NCI-H1417 (cell line): ENCODE measurements at places on chromosomes 2 and 18.

DNA sequence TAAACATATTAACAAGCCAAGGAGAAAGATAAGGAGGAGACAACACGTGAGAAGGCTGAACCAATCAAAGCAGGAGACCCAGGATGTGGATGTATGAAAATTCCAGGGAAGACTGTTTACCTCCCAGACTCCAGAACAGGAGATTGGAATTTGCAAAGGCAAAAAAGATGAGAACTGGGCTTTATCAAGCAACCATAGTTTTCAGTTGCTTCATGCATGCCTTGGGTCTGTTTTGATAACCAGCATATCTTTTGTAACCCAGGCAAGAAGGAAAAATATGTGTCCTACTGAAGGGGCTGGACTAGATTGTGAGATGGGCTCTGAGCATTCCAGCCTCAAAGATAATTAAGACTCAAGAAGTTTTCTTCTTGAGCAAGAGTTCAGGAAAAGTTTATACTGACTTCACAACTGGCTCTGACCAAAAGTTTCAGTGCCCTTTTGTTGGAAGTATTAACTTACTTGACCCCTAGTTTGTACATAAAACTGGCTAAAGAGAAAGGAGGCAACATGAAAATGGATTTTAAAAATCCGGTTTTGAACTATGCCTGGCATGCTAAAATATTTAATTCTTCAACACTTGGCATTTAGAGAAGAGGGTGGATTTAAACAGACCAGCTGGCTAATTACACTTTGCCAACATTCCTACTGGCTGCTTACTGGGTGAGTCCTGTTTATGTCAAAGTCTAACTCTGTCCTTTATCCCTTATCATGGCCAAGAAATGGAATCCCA lies 79.3 kb upstream of the CD28 start:
- DNase-seq: no peak

DNA sequence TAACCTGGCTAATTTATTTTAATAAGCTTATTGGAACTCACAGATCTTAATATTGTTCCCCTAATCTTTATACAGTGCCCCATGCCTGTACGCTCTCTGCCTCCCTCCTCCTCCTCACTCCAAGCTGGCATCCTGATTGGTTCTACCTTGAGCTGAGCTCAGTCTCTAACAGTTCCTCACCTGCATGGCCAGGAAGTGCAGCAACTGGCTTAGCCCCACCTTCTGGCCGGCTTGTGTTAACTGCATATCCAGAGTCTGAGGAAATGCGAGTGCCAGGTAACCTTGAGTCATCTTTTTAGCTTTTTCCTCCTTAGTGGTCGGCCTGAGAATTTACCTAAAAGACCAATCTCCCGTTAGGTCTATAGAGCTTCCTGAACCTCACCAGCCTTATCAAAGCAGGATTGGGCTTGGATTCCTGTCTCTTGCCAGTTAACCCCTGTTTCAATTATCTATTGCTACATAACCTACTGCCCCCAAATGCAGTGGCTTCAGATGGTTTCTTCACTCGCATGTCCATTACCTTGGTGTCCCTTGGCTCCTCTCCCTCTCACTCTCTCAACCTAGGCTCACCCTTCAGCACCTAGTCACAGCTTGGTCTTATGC lies 89.5 kb upstream of the STK39 start:
- no peak for DNase-seq

GRCh38 chr2:85247610-85248009 lies 80.2 kb downstream of the TGOLN2 start:
- DNase-seq: no peak

GRCh38 chr2:950080-950966 lies at the start of gene SNTG2:
SNTG2 (plus strand) TSS chr2:950849; CDS start chr2:950997, 148 bp downstream.
- peak; percentile 90 for DNase-seq

GRCh38 chr2:209823484-209823883 lies 51.9 kb downstream of the UNC80 start:
- no peak for DNase-seq

DNA sequence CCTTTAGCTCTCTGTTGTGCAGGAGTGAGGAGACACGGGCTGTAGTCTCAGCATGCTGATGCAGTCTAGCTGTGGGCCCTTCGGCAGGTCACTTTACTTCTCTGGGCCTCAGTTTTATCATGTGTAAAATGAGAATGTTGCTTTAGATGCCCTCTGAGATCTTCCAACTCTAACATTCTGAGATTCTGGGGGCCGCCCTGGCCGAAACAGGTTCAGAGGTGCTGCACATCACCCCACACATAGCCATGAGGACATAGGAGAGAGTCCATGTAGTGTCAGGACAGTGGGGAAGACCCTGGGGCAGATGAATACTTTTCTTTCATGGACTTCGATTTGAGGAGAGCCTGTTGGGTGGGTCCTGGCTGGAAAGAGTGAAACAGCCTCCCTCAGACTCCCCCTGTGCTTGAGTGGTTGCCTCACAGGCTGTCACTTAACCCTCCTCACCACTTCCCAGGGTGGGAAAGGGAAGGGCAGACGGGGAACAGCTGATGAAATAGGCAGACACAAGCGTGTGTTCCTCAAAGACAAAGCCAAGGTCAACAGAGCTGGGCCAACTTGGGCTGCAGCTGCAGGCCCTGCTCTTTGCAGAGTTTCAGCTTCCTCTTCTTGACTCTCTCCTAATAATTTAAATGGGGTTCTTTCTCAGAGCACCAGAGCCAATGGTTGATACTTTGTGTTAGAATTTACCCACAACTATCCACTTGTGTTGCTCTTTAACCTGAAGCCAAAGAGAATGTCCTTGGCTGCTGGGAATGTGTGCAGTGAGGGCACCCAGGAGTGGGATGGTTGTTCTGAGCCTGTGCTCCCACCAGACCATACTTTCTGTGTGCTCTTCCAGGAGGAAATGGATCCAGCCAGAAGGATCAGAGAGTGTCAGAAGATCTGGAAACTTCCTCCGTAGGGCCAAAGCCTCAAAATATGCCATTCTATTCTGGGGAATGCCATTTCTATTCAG lies 14.7 kb upstream of the MRPL33 start:
- no peak for DNase-seq

- no peak for DNase-seq
Observed at GRCh38 chr2:60834270-60834717, 47.1 kb upstream of the REL start.

- DNase-seq: no peak
Observed at GRCh38 chr2:240297256-240298116, 138.0 kb upstream of the GPC1 start.

DNA sequence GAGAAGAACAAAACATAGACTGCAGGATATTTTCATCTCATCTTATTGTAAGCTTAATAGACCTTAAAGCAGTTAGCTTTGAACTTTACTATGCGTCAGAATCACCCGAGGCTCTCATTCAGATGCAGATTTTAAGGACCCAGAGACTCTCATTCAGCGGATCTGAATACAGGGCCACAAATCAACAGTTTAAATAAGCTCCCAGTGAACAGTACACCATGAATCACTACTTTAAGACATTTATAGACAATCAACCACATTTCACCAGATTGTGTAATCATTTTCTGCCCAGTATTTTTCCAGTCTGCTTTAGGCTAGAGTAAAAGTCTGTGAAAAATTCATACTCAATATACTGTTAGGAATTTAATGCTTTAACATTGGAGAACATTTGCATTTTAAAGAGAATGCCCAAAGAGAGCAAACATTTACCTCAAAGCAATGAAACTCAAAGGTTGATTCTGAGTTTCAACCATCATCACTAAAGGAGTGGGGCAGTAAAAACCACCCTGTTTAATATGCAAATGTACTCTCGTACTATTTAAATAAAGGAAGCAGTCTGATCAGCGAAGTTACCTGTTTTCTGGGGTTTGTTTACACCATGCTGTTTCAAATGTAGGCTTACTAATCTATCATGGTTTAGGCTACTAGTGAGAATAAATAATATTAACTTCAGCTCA lies 11.0 kb upstream of the ALPK2 start:
- DNase-seq: no peak

DNA sequence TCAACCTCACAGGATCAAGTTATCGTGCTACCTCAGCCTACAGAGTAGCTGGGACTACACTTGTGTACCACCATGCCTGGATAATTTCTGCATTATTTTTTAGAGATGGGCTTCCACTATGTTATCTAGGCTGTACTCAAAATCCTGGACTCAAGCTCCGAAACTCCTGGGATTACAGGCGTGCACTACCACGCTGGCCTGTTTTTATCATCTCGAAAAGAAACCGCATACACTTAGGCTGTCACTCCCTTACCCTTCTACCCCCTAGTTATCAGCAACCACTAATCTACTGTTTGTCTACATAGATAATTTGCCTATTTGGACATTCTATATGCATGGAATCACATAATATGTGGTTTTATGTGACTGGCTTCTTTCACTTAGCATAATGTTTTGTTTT lies 8.5 kb upstream of the PUM2 start:
- no peak for DNase-seq

- no peak for DNase-seq
Observed at GRCh38 chr2:204434660-204435462, 110.4 kb upstream of the PARD3B start.

DNA sequence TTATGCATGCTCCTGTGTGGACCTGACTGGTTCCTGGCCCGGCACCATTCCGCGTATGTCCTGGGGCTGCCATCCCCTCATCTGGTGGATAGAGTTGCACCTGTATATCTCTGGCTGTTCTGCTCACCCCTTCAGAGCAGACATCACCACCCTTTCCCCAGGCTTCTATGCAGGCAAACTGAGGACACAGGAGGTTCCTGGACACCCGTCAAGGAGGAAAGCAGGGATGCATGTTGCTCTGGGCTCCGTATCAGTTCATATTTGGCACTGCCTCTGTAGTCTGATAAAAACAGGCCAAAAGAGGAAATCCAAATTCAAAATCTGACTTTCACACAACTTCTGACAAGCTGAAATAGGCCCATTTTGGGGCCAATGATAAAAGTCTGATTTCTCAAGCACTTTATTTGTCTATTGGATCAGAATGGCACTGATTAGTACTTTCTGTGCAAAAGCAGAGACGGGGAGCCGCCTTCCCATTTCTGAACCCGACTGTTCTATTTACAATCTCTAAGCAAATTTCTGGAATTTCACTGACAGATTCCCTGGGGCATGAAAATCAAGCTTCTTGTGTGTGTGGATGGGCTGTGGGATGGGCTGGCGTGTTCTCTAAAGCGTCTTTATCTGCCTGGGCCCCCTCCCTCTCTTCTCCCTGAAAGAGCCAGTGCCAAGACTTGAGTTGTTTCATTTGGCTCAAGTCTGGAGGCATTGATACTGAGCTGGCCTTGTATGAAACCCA lies 96.9 kb downstream of the SETBP1 start:
- DNase-seq: no peak

GRCh38 chr2:167398873-167399272 lies 510.6 kb downstream of the XIRP2 start:
- no peak for DNase-seq

- no peak for DNase-seq
Observed at GRCh38 chr18:45680066-45680690, 43.8 kb upstream of the SLC14A1 start.

GRCh38 chr2:209592106-209592505 lies 168.3 kb downstream of the MAP2 start:
- peak; percentile 41 for DNase-seq
